ENCODE measurements at places on chromosomes 7 and 10.

- DNase-seq = no peak
These were observed 722.9 kb downstream of the GRM8 start for GRCh38 chr7:126529833-126530232.

- no peak for DNase-seq
These were observed 205.9 kb upstream of the SEMA3D start for GRCh38 chr7:85392789-85393188.

DNA sequence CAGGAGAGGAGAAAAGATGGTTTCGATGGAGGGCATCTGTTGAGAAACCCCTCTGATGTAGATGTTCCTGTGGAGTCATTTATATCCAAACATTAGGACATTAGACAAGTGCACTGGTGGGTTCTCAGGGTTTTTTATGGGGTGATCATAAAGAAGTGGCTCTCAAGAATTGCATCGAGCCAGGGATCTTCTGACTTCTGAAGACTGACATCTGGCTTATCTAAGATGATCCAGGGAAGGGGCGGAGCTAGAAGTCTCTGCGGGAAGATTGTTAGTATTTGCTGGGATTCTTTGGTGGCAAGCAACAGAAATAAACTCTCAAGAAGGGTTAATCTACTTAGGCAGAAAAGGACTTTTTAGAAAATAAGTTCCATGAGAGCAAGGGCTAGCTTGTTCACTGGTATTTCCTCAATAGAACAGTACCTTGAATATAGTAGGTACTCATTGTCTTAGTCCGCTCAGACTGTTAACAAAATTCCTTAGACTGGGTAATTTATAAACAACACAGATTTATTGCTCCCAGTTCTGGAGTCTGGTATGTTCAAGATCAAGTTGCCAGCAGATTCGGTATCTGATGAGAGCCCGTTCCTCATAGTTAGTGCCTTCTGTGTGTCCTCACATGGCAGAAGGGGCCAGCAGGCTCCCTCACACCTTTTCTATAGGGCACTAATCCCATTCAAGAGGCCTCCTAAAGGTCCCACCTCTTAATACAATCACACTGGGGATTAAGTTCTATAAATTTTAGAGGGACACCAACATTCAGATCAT is 28.5 kb upstream of the SYPL1 start:
- no peak for DNase-seq

DNA sequence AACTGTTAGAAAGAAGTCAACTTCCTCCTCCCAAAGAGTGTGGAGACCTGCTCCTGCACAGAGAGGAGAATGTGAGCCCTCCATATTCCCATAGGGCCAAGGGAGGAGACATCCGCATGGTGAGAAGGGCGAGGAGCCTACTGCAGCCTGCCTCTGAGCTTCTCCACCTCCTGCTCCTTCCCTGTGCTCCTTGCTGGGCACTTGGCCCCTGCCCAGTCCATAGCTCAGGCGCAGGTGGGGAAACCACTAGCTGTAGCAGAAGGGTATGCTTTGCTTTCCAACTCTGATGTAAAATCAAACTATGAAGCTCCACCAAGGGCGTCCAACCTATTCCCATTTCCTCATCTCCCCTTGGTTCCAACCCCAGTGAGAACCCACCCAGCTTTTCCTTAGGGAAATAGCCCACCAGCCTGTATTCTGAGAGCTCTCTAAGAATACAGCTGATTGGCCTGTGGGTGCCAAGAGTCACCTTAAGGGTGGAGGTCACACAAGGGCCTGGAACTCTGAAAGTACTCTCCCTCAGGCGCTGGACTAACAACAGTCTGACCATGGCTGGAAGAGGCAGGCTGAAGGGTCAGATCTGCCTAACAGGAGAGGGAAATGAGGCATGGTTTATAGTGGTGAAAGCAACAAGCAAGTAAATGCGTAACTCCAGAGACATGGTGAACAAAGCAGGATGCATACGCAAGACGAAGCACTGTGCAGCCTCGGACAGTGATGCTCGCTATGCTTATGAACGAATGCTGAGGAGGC is 13.9 kb downstream of the ZNF488 start:
- no peak for DNase-seq

DNA sequence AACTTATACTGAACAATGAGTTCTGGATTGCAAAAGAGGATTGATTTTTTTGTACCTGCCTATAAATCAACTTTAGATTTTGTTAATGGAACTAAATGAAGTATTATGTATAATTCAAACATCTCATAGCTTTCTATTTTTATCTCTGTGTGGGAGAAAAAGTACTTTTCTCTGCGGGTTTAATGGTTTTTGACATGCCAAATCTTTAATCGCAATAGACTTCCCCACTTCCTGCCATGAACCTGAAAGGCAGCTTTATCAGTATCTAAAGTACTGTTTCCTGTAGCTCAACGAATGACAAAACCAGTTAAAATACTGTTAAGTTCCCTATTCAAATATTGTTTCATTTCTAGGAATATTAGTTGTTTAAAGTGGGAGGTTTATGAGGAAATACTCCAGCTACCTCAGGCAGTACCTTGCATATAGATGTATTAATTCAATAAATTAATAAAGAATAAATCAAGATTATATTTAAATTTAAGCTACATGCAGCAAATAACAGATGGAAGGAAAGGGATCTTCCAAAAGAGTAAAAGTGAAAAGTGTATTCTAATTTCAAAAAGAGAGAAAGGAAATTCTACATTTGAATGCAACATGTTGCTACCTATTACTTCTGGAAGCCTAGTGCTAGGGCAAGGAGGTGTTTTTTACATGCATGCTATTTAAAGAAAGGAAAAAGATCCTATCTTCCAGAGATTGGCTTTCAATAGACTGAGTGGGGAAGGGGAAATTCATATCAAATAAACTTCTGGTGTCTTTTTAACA is 75.9 kb downstream of the SVOPL start:
- DNase-seq = no peak

DNA sequence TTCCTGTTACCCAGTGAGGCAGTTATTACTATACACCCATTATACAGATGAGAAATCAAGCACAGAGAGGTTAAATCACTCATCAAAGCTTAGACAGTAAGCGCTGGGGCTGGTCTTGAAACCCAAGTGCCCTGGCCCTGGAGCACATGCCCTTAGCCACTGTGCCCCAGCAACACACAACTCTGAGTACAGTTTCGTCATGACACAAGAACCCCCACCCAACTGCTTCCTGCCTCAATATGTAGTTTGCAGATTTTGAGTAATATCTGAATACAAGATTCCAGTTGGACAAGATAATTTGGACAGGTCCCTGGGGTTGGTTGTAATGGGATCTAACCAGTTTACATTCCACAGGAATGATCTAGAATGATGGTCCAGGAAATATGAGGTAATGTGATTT is 62.8 kb downstream of the SH3PXD2A start:
- no peak for DNase-seq

DNA sequence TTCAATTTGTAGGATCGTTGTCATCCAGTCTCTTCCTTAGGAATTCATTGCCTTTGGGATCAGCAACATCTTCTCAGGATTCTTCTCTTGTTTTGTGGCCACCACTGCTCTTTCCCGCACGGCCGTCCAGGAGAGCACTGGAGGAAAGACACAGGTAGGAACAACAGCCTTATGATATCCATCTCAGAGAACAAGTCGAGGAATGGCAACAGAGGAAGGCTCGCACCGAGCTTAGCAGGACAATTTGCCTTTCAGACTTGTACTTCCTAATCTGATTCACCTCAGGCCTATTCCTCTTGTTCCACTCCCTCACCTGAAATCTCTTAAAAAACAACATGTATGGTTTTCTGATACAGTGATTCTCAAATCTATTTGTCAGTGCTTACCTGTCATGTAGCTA is 29.5 kb downstream of the SLC26A4 start:
- no peak for DNase-seq

GRCh38 chr7:6158424-6159096 is 113.9 kb downstream of the CYTH3 start:
- no peak for DNase-seq

All from right renal pelvis (tissue), 4 donors.